ENCODE measurements at places on chromosomes 3 and 15.

- no peak for DNase-seq
These were observed 421.1 kb downstream of the PLOD2 start for GRCh38 chr3:145739926-145740325.

GRCh38 chr3:51988286-51989146 is 5.2 kb downstream of the ACY1 start:
- no peak for DNase-seq

- DNase-seq: no peak
These were observed 19.9 kb upstream of the C15orf39 start for GRCh38 chr15:75181780-75182179.

DNA sequence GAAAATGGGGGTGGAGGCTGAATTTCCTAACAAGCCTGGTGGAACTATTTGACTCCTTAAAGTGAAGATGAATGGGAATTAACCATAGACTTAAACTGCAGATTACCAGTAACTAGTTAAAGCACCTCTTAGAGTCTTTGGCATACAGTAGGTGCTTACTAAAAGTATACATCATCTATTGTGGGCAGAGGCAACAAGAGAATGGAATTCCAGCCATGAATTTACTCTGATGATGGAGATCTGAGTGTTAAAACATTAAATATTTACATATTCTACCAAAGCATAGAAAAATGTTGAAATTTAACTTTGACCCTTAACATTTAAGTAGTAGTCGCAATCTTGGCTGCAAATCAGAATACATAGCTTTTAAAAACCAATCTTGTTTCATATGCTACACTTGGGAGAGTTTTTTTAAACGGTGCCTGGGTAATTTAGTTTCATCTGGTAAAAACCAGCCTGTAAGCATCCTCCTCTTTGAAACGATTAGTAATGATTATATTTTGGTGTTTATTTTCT is 5.2 kb downstream of the UBA5 start:
- no peak for DNase-seq

- no peak for DNase-seq
These were observed 77.0 kb downstream of the SLC7A14 start for GRCh38 chr3:170508839-170509238.

- DNase-seq: no peak
These were observed 41.5 kb downstream of the FGF12 start for GRCh38 chr3:192685801-192686200.

Measured in stimulated activated naive CD8-positive, alpha-beta T cell treated with anti-CD3 and anti-CD28 coated beads, Interleukin-15, amount 100 ng/mL, for 72 hours (primary cell).